ENCODE measurements at places on chromosomes 12 and 14.
A peak's percentile ranks its signal among the peaks of the same experiment; 100 is the strongest.

DNA sequence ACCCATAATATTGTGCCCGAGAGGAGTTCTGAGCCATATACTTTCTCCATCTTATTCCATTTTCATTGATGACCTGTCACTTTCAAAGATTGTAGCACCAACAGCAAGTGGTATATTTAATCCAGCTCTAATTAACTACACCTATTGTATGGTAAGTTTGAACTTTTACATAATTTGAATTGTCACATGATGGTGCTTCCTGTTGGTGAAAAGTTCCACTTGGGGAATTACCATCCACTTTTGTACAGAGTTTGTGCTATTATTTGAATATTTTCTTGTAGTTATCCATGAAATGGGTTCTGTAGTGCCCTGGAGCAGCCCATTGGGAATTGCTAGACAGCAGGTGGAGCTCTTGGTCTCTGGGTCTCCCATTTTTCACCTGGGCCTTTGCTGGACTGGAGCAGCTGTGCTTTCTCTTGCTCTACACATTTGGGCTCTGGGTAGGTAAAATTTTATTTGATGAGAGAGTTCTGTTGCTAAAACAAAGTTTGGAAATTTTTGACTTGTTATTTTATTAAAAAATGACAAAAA is 3.0 kb downstream of the SMCO3 start:
- no peaks in the 10 kb centered on the region for H3K27me3 ChIP-seq
- no peaks in the 10 kb centered on the region for H3K36me3 ChIP-seq
- H3K4me3 ChIP-seq: no peak overlapping the region
- H3K27ac ChIP-seq: no peak overlapping the region
- H3K4me1 ChIP-seq: peaks cover 12% of the 10 kb centered on the region

DNA sequence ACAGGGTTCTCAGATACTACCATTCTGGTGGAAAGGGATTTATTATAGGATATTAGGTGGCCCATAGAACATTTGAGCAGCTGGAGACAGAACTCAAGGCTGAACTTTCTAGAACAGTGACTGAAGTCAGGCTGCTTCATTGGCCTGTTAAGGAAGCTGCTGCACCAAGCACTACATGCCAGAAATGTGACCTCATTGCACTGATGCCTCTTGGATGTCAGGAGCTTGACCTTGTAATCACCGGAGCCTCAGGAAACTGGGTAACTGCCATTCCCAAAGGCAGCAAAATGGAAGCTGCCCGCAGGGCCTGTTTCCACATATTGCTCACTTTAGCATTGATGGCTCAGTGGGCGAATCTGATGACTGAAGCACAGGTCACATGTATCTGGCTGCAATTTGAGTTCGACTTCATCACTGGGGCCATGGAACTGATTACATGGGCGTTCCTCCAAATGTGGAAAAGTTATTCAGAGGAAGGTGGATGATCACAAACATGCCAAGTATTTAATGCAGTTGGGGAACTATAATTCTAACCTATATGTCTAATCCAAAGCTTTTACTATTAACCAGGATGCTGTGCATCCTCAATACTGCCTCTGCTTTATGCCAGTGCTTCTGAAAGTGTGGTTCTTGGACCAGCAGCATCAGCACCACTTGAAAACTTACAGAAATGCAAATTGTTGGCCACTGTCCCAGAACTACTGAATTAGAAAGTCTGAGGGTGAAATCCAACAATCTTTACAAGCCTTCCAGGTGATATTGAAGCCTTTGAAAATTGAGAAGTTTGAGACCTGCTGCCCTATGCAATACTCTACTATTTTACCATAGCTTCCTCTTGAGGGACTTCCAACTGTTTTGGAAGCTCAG is 337.2 kb upstream of the NAV3 start:
- H3K27ac ChIP-seq: no peak overlapping the region
- H3K27me3 ChIP-seq: no peaks in the 10 kb centered on the region
- no peak for DNase-seq
- no peaks in the 10 kb centered on the region for H3K36me3 ChIP-seq
- no peaks in the 10 kb centered on the region for H3K4me1 ChIP-seq

GRCh38 chr14:104247336-104248202 is 109.2 kb downstream of the KIF26A start:
- H3K27me3 ChIP-seq: no peaks in the 10 kb centered on the region
- no peak for DNase-seq
- H3K36me3 ChIP-seq: no peaks in the 10 kb centered on the region
- no peaks in the 10 kb centered on the region for H3K4me1 ChIP-seq

GRCh38 chr14:58659061-58659460 is 21.3 kb downstream of the DACT1 start:
- no peaks in the 10 kb centered on the region for H3K4me1 ChIP-seq
- H3K27ac ChIP-seq: no peak overlapping the region
- H3K4me3 ChIP-seq: no peak overlapping the region
- no peaks in the 10 kb centered on the region for H3K27me3 ChIP-seq

DNA sequence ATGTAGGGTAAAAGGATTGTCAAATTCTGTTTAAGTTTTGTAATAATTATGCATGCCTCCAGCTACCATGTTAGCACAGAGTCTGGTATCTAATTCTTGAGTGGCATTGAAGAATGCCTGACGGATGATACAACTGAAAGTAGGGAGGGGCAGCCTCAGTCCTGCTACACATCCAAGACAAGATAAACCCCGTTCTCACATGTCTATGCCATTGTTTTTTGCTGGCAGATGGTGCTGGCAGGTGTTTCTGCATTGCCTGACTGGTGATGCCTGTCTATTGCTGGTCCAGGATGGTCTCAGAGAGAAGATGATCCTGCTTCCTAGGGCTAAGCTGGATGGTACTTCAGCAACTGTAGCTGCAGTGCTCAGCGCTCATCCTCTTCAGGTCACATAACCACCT is 245.8 kb upstream of the NAV3 start:
- no peaks in the 10 kb centered on the region for H3K4me1 ChIP-seq
- no peak for DNase-seq
- H3K36me3 ChIP-seq: no peaks in the 10 kb centered on the region
- H3K4me3 ChIP-seq: no peak overlapping the region

- H3K27me3 ChIP-seq: no peaks in the 10 kb centered on the region
- DNase-seq: no peak
- no peak overlapping the region for H3K27ac ChIP-seq
- H3K4me1 ChIP-seq: peaks cover 26% of the 10 kb centered on the region
Observed at GRCh38 chr12:109949089-109949488, 47.1 kb downstream of the GIT2 start.

DNA sequence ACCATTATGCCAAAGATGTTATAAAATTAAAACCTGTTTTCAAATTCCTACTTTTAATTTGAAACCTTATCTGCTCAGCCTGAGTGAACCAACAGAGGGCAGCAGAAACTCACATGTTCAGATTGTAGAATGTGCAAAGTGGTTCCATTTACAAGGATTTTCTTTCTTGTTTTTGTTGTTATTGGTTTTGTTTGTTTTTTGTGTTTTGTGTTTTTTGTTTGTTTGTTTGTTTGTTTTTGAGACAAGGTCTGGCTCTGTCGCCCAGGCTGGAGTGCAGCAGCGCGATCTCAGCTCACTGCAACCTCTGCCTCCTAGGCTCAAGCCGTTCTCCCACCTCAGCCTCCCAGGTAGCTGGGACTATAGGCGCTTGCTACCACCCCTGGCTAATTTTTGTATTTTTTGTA is 22.8 kb upstream of the GARIN2 start:
- no peaks in the 10 kb centered on the region for H3K36me3 ChIP-seq
- no peaks in the 10 kb centered on the region for H3K4me1 ChIP-seq
- peak; percentile 28 for DNase-seq

DNA sequence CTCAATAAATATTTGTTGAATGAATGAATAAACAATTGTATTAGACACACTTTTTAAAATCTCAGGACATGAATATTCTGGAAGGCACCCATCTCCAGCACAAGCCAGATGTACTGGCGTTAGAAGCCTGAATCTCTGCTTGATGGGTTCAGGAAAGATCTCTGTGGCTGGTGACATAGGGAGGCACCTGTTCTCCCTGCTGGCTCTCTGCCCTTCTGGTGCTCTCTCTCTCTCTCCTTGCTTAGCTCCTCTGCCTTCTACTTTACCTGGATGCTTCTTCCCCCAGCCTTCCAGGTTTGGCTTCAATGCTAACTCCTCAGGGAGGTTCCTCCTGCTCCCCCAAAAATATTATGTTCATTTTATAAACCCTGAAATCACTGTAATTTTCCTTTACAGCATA is 1.5 kb downstream of the CYP46A1 start:
- H3K27me3 ChIP-seq: peaks cover 4% of the 10 kb centered on the region
- H3K4me1 ChIP-seq: peaks cover 19% of the 10 kb centered on the region
- no peaks in the 10 kb centered on the region for H3K36me3 ChIP-seq
- no peak for DNase-seq

DNA sequence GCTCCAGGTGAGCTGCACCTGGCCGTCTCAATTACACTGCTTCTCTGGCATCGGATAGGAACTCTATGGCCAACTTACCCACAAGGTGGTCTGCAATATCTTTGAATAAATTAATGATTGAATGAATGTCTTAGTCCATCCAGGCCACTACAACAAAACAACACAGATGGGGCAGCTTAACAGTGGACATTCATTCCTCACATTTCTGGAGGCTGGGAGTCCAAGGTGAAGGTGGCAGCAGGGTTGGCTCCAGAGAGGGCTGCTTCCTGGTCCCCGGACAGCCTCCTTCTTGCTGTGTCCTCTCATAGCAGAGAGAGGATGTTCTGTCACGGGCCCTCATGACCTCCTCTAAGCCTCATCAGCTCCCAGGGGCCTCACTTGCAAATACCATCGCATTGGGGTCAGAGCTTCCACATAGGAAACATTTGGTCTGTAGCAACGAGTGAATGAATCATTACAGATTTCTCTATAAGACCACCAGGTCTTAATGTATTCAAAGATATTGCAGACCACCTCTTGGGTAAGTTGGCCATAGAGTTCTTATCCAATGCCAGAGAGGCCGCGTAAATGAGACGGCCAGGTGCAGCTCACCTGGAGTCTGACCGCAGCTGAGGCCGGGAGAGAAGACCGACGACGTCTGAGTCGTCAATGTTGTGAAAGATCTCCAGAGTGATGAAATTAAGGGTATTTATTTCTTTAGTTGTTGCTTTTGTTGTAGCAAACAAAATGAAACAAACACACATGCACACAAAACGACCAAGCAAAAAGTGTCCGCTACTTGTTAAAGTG is 182.7 kb upstream of the C14orf180 start:
- no peak overlapping the region for H3K4me3 ChIP-seq
- no peak for DNase-seq
- peaks cover 69% of the 10 kb centered on the region for H3K4me1 ChIP-seq
- no peaks in the 10 kb centered on the region for H3K27me3 ChIP-seq

DNA sequence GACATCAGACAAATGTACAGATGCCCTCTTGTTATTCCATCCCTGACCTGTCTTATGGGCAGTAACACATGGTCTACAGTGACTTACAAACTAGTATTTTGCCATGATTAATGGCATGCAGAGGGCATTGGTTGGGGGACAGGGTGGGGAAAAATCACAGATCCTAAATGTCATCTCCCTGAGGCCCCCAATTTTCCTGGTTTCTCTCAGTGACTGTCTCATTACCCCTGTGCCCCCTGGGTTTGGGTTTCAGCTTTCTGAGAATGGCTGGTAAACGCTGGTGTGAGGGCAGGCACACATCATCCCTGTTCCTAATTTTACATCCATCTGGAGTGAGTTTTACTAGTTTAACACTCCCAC is 10.1 kb downstream of the KRT76 start:
- H3K4me3 ChIP-seq: no peak overlapping the region
- H3K4me1 ChIP-seq: no peaks in the 10 kb centered on the region
- no peaks in the 10 kb centered on the region for H3K27me3 ChIP-seq
- no peak overlapping the region for H3K27ac ChIP-seq
